NCI-H1417 (cell line): ENCODE measurements at places on chromosomes 2 and 18.

DNA sequence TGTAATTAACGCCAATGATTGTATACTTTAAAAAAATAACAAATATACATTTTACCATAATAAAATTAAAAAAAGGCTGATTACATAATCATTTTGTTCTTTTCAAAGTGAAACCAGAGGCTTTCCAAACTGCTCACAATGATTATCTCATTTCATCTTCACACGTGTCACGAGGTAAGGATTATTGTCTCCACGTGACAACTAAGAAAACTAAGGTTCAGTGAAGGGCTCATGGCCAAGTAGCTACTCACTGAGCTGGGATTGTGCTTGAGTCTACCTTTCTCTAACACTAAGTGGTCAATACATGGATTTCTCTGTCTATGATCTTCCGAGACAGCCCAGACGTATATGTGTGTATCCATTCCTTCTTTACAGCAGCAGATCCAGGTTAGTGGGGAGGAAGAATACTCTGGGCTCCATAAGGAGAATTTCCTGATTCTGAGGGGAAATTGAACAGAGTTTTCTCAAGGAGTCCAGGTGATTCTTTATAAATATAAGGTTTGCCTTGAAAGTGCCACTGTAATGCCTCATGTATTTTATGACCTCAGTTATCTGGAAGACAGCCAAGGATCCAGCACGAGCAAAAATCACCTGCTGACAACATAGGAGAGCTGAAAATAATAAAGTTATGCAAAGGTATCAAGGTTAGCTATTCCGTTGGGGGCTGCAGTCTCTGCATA is 25.6 kb upstream of the ACSL3 start:
- DNase-seq: peak; percentile 27

- DNase-seq: no peak
These were observed 38.1 kb upstream of the SIGLEC15 start for GRCh38 chr18:45787346-45787745.

DNA sequence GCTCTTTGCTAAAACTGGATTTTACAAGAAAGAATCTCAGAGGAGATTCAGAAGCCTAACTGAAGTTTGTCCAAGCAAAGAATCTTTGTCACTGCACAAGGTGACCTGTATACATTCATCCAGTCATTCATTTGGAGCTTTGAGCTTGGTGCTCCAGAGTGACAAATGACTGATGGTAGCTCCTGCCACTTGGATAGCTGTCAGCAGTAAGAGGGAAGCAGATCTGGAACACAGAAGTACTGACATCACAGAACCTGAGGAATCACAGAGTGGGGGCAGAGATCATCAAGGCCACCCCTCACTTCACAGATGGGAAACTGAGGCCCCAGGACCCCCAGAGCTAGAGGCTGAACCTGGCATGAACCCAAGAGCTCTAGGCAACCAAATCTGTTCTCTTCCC is 28.8 kb upstream of the IGFBP2 start:
- no peak for DNase-seq

- DNase-seq: no peak
These were observed 12.1 kb downstream of the PXDN start for GRCh38 chr2:1731963-1732768.

DNA sequence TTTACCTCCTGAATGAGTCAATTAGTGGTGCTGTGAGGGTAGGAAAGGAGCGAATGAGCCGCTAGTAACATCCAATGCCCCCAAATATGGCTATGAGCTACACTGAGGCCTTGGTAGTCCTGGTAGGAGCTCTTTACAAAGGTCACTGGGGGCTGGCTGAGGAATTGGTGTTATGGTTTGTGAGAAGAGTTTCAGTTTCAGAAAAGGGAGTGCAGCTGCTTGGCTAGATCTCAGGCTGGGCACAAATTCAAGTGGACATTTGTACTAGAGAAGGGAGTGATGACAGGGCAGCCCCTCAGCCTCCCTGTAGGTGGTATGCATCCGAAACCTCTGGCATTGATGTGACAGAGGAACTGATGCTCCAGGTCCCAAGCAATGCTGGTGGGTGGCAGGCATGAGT is 13.9 kb upstream of the PAIP2B start:
- no peak for DNase-seq

GRCh38 chr2:3639653-3640052 is 18.3 kb upstream of the ALLC start:
- no peak for DNase-seq

- DNase-seq: no peak
These were observed 189.7 kb downstream of the ADCYAP1 start for GRCh38 chr18:1094409-1094808.

DNA sequence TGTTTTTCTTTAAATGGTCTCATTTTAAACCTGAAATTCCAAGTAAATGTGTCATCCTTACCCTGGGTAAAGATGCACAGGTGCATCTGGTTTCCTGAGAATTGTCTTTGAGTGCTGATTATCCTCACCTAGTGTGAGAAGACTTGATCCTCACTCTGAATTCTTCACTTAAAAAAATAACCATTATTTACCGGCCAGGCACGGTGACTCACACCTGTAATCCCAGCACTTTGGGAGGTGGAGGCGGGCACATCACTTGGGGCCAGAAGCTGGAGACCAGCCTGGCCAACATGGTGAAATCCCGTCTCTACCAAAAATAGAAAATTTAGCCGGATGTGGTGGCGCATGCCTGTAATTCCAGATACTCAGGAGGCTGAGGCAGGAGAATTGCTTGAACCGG is 9.9 kb upstream of the WNT6 start:
- no peak for DNase-seq

DNA sequence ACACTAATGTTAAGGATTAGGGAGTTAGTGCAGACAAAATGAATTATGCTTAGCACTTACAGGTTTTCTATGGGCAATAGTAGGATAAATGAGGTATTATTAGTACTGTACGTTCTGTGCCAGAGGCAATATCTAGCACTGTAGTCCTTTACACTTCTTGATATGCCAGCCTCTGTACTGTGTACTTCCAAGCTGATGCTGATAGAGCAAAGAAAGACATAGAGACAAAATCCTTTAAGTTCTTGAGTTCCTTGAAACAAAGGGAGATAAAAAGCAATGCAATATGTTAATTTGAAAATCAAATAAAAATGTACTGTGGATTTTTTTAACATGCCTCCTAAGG is 1234.0 kb upstream of the NXPH2 start:
- no peak for DNase-seq

DNA sequence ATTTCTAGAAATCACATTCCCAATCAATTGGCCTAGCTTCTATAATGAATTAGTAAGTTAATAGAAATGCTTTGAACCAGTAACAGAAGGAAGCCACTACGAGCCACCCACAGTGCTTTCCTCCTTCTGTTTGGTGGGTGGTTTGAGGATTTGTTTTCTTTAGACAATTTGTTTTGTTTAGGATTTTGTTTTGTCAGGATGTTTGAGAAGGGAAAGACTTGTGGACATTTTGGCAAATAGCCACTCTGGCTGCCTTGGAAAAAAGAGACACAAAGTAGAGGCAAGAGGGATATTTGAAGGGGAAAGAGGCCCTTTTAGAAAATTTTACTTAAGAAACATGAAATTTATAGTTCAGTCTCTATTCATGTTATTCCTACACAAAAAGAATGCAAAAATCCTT is 47.7 kb downstream of the TANK start:
- no peak for DNase-seq

- DNase-seq: no peak
These were observed 158.3 kb downstream of the GLI2 start for GRCh38 chr2:120893811-120894584.

DNA sequence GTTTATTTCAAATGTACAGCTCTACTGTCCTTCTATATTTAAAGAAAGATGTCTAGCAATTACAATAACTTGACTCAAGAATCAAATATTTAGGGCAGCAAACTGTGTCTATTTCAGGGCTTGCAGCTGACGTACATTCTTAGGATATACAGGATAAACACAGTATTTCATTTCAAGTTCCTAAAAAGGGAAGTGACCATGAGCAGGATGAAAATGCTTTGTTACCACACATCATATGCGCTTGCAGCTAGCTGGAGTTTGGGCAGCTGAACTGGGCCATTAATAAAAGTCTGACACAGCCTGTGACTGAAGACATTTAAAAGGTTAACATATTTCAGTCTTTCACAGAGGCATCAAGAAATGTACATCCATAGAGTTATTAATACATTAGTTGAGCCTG is 264.6 kb upstream of the TRIB2 start:
- no peak for DNase-seq

DNA sequence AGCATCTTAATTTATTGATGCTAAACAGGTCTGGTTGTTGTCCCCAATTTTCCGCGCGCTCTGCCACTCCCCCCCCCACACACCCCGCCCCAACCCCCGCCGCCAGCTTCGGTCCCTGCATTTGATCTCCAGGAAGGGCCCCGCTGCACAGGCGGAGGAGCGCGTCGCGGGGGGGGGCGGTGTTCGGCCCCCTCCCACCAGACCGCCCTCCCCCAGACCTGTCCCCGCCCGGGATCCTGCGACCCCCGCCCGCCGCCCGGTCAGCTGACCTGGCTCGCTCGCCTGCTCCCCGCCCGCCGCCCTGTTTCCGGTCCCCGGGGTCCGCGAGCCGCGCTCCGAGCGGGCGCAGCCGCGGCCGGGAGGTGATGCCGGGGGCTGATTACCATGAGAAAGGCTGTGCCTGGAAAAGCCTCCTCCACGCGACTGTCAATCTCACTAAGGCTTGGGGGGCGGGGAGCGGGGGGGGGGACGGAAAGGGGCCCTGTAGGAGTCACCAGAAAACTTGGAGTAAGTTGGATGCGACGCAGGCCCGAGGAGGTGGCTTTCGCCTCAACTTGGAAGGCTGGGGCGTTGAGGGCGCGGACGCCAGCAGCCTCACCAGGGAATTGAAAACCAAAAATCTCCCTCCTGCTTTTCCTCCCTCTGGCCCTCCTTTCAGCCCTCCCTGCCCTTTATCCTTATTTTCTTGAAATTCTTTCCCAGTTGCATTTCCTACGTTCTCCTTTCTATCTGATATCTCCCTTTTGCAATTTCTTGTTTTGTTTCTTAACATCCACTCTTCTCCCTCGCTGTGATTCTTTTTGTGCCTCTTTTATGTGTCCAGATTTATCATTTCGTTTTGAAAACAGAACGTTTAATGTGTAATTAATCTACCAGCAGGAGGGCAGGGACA is 4.4 kb upstream of the ZEB2 start:
- DNase-seq: peak; percentile 39

DNA sequence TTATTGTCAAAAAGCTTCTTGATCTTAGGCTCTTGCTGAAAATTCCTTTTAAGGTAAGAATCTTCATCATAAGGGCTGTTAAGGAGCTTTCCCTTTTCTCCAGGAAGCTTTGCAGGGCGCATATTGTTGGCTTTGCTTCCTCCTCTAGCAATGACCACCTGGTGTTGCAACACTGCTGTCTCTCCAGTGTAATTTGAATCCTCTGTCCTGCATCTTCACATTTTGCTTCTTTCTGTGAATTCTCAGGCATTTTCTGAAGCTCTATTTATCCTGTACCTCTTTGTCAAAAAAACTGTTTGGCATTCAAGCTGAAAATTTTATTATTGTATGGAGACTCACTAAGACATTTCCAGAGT is 533.1 kb upstream of the CHAC2 start:
- no peak for DNase-seq
